ENCODE measurements at places on chromosomes 16 and 17.

DNA sequence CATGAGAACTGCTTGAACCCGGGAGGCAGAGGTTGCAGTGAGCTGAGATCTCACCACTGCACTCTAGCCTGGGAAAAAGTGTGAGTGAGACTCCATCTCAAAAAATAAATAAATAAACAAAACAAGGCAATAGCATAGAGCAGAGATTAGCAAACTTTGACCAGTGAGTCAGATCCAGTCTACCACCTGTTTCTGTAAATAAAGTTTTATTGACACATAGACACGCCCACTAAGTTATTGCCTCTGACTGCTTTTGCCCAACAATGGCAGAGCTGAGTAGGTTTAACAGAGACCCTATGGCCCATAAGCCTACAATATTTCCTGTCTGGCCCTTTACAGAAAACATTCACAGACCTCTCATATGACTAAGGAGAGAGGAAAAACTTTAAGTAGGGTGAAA, 44.3 kb downstream of the XYLT1 start:
- no peak for DNase-seq

DNA sequence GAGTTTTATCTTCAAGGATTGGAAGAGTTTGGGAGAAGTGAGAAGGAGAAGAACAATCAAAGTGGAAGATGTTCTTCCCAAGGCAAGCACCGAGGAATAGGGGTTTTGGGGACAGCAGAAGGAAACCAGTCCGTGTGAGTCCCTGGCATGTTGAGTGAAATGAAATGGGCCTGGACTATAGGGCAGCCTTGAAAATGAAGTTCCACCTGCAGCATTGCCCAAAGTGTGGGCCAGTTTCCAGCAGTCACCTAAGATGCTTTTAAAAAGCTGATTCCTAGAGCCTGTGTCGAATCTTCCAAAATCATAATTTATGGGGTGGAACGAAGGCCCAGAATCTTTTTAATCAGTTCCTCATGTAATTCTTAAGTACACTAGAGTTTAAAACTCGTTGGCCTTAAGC, 59.9 kb upstream of the DNAH9 start:
- DNase-seq = no peak

- DNase-seq = no peak
Measured at GRCh38 chr16:3065069-3065741, at the start of gene IL32. TSS of gene IL32 (plus strand) at chr16:3065640. CDS start at chr16:3065812, 172 bp downstream.

GRCh38 chr16:81266680-81267095, 28.2 kb downstream of the BCO1 start:
- no peak for DNase-seq
